ENCODE measurements at places on chromosomes 6 and 20.

- DNase-seq, result no peak
Observed at GRCh38 chr6:82971877-82972460, 93.7 kb downstream of the UBE3D start.

DNA sequence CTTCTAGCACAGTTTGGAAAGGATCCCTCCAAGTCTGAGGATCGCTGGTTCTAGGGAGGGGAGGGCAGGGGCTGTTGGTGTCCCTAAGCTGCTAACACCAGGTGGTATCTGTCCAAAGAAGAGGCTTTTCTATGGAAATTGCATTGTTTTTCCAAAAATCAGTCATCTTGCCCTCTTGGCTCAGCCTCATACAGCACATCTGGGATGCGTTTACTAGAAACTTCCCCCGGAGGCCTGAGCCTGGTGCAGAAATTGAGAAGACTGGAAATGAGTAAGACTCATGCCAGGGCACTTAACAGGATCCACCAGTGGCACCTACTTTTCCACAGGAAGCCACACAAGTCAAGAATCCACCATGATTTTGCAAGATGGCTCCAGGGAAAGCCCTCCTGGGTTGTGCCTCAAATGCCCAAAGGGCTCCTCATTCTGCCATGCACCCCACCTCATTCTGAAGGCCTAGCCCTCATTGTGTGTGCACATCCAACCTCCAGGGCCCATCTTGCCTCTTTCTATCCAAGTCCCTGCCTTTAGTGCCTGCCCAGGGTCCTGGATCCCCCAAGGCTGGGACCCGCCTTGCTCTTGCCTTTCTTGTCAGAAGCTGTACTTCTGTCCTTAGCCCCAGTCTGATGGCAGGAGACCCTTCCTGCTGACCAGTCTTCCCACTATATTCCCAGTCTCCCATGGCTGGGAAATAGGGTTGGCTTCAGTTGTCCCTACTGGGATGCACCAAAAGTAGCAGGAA, 97.6 kb downstream of the MRPL14 start:
- DNase-seq, result no peak

DNA sequence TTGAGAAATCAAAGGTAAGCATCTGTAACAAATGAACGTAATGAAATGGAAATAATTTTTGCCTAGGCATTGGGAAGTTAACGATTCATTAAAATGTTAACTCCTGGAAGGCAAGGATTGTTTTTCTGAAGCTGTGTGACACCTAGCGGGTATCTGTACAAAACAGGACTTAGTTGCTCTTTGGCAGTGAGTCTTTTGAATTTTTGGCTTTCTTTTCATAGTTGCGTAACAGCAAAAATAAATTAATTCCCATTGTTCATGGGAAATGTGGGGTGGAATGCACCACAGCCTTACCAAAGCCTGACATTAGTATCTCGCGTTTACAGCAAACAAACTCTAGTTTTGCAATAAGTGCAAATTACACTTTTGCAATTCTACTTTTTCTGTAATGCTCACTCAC, 92.7 kb upstream of the DTNBP1 start:
- no peak for DNase-seq

DNA sequence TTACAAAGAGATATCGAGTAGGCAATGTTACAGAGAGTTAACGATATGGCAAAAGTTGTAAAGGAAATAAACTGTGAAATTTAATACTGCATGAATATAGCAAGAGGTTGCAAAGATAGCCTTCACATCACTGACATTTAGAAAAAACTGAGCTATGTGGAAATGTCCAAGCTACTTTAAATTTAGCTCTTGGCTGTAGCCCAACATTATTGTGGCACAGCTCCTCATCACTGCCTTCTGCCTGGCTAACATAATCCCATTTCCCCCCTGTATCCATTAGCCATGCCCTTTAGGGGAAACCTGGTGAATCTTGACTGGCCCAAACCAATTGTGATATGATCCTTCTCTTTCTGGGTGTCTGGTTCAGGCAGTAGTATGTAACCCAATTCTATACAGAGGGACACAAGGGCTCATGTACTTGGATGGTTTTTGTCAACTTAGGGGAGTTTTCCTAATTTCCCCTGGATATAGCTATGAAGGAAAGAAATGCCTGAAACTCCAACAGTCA, 115.4 kb downstream of the PFDN4 start:
- DNase-seq, result no peak
